CD8-positive, alpha-beta memory T cell (primary cell): ENCODE measurements at places on chromosomes 6 and 20.

- DNase-seq: no peak
Observed at GRCh38 chr20:40562031-40562430, 127.0 kb downstream of the MAFB start.

GRCh38 chr6:10510592-10511367 is 10.4 kb upstream of the GCNT2 start:
- no peak for DNase-seq

DNA sequence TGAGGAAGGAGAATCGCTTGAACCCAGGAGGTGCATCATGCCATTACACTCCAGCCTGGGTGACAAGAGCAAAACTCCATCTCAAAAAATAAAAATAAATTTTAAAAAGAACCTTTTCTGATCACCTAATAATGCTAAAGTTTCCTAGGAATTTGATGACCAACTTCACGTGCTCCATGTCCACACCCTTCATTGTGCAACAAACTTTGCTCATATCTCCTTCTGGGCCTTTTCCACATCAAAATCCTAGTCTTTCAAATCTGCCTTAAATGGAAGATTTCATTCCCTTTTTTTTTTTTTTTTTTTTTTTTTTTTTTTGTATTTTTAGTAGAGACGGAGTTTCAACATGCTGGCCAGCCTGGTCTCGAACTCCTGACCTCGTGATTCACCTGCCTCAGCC is 112.5 kb upstream of the LOC128125822 start:
- no peak for DNase-seq

DNA sequence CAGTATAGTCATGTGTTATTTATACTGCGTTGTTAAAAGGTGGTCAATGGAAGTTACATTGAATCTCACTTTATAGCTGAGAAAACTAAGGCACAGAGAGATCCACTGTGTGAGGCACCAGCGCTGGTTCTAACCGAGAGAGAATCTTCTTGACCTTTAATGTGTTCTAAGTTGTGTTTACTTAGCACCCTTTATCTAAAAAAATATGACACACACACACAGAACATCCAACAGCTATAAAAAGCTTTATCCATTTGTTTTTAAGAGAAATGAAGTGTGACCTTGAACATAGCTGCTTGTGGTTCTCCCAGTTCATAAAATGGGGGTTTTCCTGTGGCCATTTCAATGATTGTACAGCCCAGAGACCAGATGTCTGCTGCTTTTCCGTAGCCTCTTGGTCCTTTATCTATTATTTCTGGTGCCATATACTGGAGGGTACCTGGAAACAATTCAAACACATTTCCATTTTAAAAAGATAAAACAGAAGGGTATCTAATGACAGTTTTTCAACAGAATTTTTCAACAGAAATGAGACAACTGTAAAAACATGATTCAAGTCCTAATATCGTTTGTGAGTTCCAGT is 54.8 kb upstream of the MAP7 start:
- no peak for DNase-seq

DNA sequence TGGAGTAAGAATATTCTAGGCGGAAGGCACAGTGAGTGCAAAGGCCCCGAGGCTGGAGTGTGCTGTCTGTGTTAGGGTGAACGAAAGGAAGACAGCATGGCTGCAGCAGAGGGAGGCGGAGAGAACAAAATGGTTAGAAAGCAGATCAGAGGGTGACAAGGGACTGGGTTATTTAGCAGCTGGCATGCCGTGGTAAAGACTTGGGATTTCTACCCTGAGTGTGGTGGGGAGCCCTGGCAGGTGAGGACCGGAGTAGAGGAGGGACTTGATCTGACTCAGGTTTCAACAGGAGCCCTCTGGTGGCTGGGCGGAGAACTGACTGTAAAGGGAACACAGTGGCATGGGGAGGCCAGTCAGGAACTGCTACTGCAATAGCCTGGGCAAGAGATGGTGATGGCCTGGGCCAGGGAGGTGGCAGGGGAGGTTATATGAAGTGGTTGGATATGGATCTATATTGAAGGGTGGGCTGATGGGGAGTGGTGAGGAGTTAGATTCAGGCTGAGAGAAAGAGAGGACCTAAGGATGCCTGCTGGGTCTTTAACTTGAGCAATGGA is 38.0 kb downstream of the PIM1 start:
- peak; percentile 79 for DNase-seq

GRCh38 chr6:122407712-122408111 is 8.3 kb downstream of the HSF2 start:
- DNase-seq: no peak

- DNase-seq: no peak
Observed at GRCh38 chr20:47775841-47776240, 9.4 kb downstream of the SULF2 start.

DNA sequence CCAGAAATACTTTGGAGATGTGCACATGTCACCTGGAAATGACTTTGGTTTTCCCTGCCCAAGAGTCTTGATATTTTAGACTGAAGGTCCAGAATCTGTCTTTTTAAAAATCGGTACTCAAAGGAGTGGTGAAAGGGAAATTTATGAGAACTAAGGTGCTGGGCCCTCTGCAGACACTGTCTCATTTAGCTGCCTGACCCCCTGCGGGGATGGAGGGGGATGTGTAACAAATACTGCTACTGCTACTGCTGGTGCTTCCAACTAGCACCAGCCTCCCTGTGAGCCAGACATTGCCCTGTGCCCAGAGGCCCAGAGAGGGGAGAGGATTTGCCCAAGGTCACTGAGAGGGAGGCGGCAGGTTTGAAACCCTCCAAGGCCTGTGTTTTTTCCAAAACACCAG is 7.0 kb downstream of the SCRT2 start:
- no peak for DNase-seq

DNA sequence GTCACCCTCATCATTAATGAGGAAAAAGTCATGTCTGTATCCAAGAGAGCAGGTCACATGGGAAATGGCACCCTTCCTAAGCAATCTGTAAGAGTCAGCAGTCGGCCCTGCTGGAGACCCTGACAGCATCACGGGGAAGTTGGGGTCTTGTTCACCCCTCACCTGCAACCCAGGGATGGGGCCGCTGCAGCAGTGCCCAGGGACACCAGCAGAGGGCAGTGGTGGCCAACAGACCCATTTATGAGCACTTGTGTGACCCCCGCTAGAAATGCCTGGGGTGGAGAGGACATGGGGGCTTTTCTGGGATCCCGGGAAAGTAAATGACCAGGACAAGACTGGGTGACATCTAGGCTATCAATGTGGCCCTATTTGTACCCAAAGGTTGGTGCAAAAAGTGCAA is 35.9 kb downstream of the ANKRD60 start:
- DNase-seq: peak; percentile 23
